Posterior vena cava (tissue), 2 donors: ENCODE measurements at places on chromosomes 5 and 9.

GRCh38 chr9:71403106-71403505 is 281.7 kb upstream of the TRPM3 start:
- DNase-seq, result no peak

DNA sequence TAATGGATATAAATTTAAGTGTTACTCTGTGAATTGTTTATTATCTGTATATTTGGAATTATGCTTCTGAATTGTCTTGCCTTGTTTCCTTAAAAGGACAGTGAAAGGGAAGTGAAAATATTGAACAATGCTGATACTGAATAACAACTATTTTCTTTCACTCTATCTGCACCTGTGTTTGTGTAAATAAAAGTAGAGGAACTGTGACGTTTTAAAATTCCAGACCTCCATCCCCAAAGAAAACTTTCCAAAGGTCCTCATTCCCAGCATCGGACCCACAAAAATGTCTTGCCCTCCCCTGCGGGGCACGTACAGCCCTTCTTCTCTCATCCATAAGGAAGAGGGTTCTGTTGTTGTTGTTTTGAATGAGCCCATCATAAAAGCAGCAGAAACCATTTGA is 100.0 kb downstream of the NLN start:
- DNase-seq, result no peak

DNA sequence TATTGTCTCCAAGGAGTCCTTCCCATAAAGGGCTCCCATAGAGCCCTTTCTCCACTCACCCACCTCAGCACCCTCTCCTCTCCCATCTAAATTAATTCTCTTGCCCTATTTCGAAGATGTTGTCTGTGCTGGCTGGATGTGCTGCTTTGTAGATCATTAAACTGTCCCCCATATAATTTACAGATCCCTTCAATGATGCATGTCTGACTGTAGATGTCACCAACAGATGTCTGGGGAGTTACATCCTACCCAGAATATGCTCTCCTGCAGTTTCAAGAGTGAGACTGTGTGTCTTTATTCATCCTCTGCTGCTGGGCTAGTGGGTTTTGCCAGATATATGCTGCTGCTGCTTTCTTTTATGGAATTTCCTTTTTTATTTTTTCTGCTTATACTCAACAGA is 351.2 kb downstream of the MLLT3 start:
- no peak for DNase-seq

- DNase-seq, result no peak
Observed at GRCh38 chr9:87674565-87675299, 51.2 kb upstream of the CTSL start.

- no peak for DNase-seq
Observed at GRCh38 chr9:91741522-91741921, 208.5 kb downstream of the ROR2 start.

DNA sequence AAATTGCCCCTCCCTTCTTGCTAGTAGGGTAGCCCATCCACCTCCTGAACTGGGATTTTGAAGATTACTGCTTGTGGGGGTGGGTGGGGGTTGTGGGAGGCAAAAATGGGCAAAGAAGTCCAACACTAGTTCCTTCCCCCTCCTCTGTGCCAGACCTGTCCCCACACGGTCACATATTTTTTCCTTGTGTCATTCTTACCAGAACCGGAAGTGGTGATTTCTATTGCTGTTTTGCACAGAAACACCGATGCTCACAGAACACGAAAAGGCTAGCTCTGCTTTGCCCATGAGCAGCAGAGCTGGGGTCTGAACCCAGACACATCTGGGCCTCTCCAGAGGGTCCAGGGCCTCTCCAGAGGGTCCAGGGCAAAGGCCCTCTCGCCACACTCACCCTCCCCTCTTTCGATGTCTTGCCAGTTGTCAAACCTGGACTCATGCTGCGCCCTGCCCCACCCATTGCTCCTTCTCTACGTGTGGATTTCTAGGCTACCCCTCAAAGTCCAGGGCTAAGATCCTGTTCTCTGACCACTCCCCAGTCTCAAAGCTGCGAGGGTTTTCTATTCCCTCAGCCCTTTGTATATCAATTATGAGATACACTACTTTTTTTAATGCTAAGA is 264.4 kb upstream of the MSX2 start:
- no peak for DNase-seq

DNA sequence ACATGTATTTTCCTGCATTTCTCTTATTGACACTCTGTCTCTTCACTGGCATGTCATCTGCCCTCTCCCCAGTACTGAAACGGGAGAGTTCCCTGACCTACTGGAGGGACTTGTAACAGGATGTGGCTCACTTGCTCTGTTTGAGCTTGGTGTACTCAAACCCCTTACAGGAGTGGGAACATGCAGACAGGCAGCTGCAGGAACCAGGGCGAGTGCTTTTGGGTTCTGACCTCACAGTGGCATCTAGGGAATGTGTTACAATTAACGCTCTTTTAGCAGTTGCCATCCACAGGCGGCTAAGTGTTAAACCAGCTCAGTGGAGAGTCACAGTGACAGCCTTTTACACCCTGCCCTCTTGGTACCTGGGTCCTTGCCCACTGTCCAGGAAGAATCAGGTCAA is 300.3 kb upstream of the GRAMD2B start:
- DNase-seq, result no peak

DNA sequence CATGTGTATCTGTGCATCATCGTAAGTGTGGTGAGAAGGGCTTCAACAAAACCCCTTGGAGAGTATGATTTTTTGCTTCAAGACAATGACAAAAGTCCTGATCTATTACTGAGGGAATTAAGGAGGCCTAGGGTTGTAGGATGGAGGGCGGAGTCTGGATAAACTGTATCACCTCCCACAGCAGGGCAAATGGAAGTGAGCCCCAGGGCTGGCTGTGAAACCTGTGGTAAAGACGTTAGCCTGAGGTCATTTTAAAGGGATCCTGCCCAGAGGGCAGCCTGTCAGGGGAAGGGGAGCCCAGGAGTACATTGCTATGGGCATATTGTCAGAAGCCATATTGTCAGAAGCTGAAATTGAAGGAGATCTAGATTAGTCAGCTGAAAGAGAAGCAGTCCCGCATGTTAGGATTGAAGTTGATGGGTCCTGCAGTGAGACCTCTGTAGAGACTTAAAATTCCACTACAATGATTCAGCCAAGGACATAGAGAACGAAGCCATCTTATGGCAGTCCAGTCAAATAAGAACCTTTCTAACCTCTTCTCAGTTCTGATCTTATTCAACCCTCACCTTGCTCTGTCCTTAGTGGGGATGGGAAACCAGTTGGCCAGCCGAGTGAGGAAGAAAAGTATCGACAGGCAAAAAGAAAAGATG is 26.9 kb downstream of the ADGRV1 start:
- no peak for DNase-seq

- DNase-seq, result no peak
Observed at GRCh38 chr5:25414742-25415141, 770.0 kb upstream of the CDH10 start.

DNA sequence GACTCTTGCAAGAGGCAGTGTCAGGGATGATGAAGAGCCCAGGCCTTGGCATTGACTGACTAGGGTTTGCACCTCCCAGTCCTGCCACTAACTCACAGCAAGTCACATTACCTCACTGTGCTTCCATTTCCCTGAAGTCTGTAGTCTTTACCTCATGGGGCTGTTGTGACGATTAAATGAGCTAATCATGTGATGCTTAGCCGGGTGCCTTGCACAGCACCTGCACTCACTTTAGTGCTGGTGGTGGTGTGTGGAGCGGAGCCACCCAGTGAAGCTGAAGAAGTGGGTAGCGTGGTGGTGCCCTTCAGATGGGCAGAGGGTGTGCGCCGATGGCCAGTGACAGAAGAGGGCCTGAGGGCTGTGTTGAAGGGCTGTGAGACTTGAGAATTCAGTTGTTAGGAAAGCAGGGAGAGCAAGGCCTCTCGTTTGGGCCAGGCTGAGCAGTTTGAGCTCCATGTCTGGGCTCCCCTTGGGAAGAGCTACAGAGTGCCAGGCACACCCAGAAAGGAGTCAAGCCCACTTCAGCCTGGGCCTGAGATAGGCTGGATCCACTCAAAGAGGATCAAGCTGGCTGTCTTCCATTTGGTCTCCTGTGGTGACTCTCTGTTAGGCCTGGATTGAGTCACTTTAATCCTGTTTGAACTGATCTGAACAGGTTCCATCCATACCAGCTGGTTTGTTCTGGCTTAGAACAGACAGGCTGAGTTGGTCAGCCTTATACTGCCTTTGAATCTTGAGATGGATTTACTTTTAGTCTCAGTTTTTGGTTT is 42.5 kb downstream of the RALGPS1 start:
- no peak for DNase-seq

DNA sequence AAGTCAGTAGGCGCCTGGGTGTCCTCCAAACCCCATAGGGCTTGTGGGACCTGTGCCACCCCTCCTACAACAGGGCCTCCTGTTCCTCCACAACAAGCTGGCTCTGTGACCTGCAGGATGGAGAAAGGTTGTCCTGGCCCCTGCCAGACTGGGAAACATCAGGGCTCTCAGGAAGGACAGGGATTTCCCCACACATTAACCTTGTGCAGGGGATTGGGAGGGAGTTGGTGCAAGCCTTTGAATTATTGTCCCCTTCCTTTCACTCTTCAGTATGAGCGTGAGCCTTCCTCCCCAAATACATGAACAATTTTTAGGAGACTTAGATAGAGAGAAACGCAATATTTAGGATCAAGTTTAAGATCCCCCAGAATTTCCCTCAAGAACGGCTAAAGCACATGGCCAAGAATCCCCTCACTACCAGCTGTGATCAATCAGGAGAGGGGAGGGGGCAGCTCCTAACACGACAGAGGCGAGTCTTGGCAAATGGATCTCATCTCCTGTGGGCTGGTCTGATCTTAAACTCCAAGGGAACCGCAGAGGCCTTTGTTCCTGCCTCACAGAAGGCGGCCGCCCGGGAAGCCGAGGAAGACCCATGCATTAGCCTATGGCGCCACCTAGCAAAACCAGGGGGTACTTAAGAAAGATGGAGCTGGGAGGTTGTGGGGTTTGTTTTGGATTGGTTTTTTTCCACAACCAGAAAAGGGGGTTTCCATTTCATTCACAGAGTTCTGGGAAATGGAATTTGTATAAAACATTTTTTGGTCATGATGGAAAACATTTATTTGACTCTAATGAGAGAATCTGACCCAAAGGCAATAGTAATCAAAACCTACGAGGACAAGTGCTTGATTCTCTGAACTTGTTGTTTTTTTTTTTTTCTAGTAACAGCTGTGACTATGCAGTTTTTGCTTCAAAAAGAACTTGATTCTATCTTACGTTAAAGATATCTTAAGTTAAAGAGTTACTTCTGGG is 36.1 kb upstream of the OSMR start:
- DNase-seq, result peak; percentile 93
